Regular cardiac myocyte (primary cell): ENCODE measurements at places on chromosomes 5 and 9. TPM values are rescaled to one million over a fixed set of nuclear protein-coding genes. Genes with fewer than 3 reads are reported as not detected.

EMB gene
- 13.5 and 15.9 TPM in 2 replicates for total RNA-seq

DMRTA1 gene
- under 0.01 and 0.28 TPM in 2 replicates for total RNA-seq

ADAMTSL1 gene
- 38.6 and 63.1 TPM in 2 replicates for total RNA-seq

MTMR12 gene
- 16.7 and 23.1 TPM in 2 replicates for total RNA-seq

ECM2 gene
- total RNA-seq: 2.7 and 22.6 TPM in 2 replicates

ADGRD2 gene
- not detected in 2 replicates for total RNA-seq

FRMD3 gene
- 8.2 and 11.1 TPM in 2 replicates for total RNA-seq

SREK1 gene
- total RNA-seq: 47.2 and 53.8 TPM in 2 replicates

DPYSL3 gene
- total RNA-seq: 88.8 and 112 TPM in 2 replicates

IL5 gene
- 0.28 TPM in 1 of 2 replicates, not detected in the other for total RNA-seq
